ENCODE measurements at places on chromosomes 11 and 22.
A peak's percentile ranks its signal among the peaks of the same experiment; 100 is the strongest.

- H3K36me3 ChIP-seq, result no peaks in the 10 kb centered on the region
- peaks cover 27% of the 10 kb centered on the region for H3K4me1 ChIP-seq
- no peaks in the 10 kb centered on the region for H3K27me3 ChIP-seq
- peak overlapping the region; percentile 54 for H3K27ac ChIP-seq
- no peak overlapping the region for H3K4me3 ChIP-seq
- DNase-seq, result no peak
These were observed 122.9 kb downstream of the MAML2 start for GRCh38 chr11:96219981-96220623.

- H3K4me1 ChIP-seq, result no peaks in the 10 kb centered on the region
- DNase-seq, result no peak
- H3K27me3 ChIP-seq, result peaks cover 34% of the 10 kb centered on the region
- no peak overlapping the region for H3K27ac ChIP-seq
These were observed 131.5 kb downstream of the SPATA19 start for GRCh38 chr11:133713844-133714243.

DNA sequence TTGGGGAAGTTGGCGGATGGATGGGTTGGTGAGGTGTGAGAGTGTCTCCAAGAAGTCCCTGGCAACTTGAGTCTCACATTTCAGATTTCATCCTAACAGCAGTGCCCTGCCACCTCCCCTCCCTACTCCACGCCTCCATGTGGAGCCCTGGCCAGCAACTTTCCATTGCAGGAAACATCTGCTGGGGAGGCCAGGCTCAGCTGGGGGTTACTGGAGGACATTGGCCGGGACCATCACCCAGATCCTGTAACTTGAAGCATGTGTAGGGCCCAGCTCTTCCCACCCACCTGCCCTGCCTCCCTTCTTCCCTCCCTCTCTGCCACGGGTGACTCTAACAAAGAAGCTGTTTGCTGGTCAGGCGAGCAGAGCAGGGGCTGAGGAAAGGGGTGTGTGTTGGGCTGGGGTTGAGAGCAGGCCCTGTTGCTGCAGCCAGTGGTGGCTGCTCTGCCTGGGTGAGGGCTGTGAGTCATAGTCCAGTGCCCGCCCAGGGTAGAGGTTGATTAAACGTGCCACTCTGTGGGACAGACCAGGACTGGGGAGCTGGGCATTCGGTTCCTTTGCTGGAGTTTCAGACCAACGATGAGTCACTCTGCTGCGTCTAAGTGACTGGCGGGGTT lies 64.0 kb downstream of the SCN3B start:
- no peak overlapping the region for H3K4me3 ChIP-seq
- H3K4me1 ChIP-seq, result peaks cover 38% of the 10 kb centered on the region
- H3K27me3 ChIP-seq, result peaks cover 4% of the 10 kb centered on the region
- H3K27ac ChIP-seq, result no peak overlapping the region
- no peak for DNase-seq

GRCh38 chr22:50675553-50676179 lies 3.0 kb downstream of the SHANK3 start:
- DNase-seq, result no peak
- peaks cover 2% of the 10 kb centered on the region for H3K36me3 ChIP-seq

DNA sequence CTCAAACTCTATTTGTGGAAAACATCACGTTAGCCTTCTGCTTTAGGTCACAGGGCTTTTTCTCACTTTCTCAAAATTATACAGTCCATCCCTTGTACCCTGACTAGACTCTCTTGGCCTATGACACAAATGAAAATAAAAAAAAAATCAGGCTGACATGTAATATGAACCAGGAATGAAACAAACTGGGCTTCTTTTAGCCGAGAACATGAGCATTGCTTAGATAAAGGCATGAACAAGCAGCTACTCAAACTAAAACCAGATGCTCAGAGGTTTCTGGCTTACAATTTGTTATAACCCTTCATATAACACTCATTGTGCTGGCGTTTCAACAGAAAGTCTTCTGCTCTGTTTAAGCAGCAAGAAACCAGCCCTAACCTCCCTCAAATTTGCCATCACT lies 265.5 kb upstream of the NARS2 start:
- H3K36me3 ChIP-seq, result no peaks in the 10 kb centered on the region
- no peak for DNase-seq
- H3K27ac ChIP-seq, result no peak overlapping the region
- peaks cover 10% of the 10 kb centered on the region for H3K27me3 ChIP-seq
- H3K4me1 ChIP-seq, result peaks cover 25% of the 10 kb centered on the region

DNA sequence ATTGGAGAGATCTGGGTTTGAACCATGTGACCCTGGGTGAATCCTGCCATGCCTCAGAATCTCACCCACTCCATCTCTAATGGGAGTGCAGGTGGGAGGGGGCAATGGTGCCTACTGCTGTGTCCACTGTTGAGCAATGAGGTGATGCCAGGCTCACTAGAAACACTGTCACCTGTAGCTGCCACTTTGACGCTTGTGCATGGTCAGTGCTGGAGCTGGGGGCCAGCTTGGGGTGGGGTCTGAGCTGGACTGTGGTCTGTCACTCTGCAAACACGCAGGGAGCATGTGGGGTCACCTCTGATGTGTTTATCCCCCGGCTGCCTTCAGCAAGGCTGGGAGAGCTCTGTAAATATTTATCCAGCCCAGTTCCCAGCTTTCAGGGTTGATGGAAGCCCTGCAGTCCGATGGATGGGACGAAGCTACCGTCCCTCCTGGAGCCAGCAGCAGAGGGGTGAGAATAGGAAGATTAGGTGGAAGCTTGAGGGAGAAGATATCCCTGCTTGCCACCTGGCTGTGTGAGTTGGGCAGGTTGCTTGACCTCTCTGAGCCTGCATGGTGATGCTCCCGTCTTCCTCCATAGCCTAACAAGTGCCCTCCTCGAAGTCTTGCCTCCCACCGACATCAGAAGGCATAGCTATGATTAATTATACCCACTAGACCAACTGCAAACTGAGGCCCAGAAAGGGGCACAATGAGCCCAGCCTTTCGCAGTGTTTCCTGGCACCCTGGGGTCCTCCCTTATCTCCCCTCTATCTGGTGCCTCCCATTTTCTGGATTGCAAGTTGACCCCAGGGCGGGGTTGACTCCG lies 1.7 kb downstream of the MMP11 start:
- no peaks in the 10 kb centered on the region for H3K27me3 ChIP-seq
- H3K4me1 ChIP-seq, result peaks cover 20% of the 10 kb centered on the region
- no peaks in the 10 kb centered on the region for H3K36me3 ChIP-seq
- peak overlapping the region; percentile 35 for H3K27ac ChIP-seq
- peak overlapping the region; percentile 62 for H3K4me3 ChIP-seq

DNA sequence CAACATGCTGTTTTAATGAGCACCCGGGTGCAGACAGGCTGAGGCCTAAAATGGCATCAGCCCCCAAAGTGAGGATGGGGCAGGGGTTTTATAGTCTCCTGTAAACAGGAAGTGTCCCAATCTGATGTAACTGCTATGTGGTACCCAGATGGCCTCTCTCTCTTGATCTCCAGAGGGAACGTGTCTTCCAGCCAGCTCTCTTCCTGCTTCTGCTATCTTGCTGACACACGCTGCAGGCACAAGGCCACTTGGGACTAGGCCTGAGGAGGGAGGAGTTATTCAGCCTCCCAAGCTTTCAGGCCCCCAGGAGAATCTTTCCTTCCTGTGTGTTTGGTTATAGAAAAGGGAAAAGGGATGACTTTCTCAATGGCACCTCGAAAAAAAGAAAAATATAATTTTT lies 11.4 kb upstream of the VSTM5 start:
- peaks cover 6% of the 10 kb centered on the region for H3K4me1 ChIP-seq
- no peaks in the 10 kb centered on the region for H3K27me3 ChIP-seq
- no peak overlapping the region for H3K27ac ChIP-seq
- no peaks in the 10 kb centered on the region for H3K36me3 ChIP-seq
